Astrocyte (in vitro differentiated cells and primary cell): ENCODE measurements at places on chromosomes 11 and 22. TPM values are rescaled to one million over a fixed set of nuclear protein-coding genes. Genes with fewer than 3 reads are reported as not detected.
A peak's percentile ranks its signal among the peaks of the same experiment; 100 is the strongest.

DNA sequence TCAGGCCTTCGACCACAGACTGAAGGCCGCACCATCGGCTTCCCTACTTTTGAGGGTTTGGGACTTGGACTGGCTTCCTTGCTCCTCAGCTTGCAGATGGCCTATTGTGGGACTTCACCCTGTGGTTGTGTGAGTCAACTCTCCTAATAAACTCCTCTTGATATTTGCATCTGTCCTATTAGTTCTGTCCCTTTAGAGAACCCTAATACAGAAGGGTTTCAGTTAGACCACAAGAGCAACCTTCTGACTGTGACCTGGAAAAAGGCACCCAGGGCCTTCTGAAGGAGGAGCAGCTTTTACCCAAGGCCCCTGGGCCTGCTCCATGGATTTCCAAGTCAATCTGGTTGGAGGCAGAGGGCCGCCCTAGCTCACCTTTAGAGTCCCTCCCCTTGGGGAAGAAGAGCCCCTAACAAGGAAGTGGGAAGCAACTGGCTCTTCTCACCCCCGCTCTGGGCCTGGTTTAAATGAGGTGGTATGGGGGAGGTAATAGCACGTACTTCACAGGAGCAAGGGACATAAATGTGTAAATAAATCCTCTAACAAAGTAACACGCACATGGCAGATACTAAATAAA lies 11.2 kb upstream of the CHST1 start:
- no peak for DNase-seq
- no peaks in the 10 kb centered on the region for H3K27me3 ChIP-seq
- no peak overlapping the region for H3K4me3 ChIP-seq
- no peaks in the 10 kb centered on the region for H3K36me3 ChIP-seq
- H3K27ac ChIP-seq = no peak overlapping the region
- no peaks in the 10 kb centered on the region for H3K4me1 ChIP-seq

DNA sequence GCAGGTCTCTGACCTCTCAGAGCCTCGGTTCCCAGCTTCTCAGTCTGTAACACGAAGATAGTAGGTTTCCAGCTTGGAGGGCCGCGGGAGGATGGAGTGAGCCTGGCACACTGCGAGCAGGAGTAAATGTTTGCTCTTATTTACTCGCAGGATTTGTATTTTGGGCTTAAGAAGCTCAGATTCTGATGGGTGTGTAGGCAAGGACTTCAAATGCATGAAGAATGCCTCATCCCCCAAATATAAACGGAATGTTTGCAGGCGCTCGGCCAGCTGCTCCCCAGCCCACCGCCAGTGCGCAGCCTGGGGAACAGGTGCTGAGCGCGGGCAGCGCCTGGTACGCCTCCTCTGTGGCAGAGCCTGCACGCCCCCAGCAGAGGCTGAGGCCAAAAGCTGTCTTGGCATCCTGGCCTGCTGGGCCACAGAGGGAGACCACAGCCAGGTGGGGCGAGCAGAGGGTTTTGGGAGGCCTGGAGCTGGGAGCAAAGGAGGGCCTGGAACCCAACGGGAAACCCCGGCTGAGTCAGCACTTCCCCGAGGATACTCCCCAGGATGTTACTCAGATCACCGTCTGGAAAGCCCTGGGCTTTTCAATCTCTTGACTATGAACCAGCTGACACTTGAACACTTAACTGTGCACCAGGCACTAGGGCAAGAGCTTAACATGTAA lies 9.4 kb downstream of the EHD1 start:
- peaks cover 65% of the 10 kb centered on the region for H3K4me1 ChIP-seq
- H3K27ac ChIP-seq = peak overlapping the region; percentile 87
- H3K27me3 ChIP-seq = no peaks in the 10 kb centered on the region

Gene NPTXR
- total RNA-seq = 5.1 and 5.4 TPM in 2 replicates

DNA sequence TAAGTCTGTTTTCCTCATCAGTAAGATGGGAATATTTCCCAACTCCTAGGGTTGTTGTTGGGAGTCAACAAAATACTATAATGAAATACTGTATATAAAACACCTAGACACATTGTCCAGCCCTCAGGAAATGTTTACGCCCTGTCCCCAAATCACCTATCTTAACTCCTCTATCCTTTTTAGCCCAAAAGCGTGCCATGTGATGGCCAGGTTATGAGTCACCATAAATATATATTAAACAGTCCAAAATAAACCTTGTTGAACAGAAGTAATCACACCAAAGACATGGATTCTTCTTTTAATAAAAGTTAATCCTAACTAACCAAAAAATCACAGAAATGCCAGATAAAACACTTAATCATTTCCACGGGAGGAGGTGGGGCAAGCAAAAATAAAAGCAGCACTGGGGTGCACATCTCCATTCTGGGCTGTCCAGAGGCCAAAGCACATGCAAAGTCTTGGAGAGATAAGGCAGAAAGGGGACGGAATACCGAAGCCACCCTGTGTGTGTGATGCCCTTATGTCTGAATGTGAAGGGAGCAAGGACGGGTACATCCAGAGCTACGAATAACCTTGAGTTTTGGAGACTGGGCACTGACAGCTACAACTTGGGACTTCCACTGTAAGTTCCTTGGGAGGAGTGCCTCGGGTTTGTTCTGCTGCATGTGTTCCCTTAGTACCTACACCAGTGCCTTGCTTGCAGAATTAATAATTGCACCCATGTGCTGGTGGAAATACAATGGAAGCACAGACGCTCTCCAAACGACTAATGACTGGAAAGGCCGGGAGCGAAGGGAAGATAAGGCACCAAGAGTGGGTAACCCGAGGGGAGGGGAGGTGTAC lies 1.1 kb downstream of the OSBP start:
- H3K27ac ChIP-seq = peak overlapping the region; percentile 71
- H3K27me3 ChIP-seq = no peaks in the 10 kb centered on the region
- DNase-seq = no peak
- peaks cover 15% of the 10 kb centered on the region for H3K4me1 ChIP-seq
- peaks cover 9% of the 10 kb centered on the region for H3K36me3 ChIP-seq
- H3K4me3 ChIP-seq = peak overlapping the region; percentile 99

Gene TRIM49
- 0.24 and 0.32 TPM in 2 replicates for total RNA-seq
